NCI-H2107 (cell line): ENCODE measurements at places on chromosomes 2 and 18.

DNA sequence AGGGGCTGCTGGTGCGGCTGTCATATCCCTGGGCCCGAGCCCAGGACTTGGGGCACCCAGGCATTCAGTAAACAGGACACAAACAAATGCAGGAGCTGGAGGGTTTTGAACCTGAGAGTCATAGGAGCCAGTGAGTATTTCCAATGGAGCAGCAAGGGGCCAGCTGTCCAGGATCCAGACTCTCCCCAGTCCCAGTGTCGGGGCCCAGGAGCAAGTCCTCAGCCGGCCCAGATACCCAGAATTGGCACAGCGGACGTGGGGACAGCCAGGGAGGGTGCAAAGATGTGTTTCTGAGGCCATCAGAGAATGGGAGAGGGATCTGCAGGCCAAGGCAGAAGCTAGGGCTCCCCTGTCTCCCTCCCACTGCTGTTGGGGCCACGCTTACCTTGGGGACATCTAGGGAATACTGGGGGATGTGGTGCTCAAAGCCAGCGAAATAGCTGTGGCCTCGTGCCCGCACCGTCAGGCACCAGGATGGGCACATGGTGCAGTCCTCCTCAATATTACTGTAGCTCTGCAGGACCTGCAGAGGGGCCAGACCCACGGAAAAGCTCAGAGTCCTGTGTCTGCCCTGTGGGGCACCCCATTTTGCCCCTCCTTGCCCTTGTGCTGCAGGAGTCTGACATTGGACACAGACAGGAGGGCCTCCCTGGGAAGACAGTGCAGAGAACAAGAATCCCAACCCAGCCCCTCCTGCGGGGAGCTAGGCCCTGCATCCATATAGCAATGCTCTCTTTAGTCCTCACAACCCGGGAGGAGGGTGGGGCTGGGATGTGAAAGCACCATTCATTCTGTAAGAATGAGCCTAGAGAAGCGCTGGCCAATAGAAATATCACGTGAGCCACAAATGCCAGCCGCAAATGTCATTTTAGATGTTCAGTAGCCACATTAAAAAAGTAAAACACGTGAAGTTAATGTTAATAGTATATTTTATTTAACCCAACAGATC is 15.4 kb downstream of the CFAP65 start:
- no peak for DNase-seq

DNA sequence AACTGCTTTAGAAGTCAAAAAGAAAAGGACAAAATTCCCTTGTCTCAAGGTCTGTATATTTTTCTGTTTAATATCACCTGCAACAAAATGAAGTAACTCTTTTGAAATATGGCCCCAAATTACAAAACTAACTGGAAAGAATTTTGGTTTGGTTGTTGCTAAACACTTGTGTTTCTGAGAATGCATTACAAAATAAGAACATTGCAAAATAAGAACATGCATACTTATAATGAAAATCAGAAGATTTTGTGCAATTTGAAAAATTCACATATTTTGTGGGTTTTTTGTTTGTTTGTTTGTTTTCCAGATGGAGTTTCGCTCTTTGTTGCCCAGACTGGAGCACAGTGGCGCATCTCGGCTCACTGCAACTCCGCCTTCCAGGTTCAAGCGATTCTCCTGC is 21.8 kb downstream of the NDUFB3 start:
- no peak for DNase-seq

DNA sequence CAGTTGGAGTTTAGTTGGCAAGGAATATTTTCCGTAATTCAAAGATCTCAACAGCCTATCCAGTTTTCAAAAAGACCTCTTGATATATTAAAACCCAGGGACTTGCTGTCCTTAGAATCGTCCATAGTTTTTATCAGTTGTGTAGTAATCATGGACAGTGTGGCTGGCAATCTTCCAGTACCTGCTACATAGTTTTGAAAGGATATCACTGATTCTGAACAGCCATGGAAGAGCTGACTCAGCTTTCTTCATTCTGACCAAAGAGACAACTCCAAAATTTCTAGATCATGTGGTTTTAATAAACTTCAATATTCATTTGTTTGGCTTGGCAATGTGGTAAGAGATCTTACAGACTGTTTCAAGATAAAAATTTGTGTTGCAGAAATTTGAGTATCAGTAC is 616.7 kb downstream of the TDRD15 start:
- no peak for DNase-seq

DNA sequence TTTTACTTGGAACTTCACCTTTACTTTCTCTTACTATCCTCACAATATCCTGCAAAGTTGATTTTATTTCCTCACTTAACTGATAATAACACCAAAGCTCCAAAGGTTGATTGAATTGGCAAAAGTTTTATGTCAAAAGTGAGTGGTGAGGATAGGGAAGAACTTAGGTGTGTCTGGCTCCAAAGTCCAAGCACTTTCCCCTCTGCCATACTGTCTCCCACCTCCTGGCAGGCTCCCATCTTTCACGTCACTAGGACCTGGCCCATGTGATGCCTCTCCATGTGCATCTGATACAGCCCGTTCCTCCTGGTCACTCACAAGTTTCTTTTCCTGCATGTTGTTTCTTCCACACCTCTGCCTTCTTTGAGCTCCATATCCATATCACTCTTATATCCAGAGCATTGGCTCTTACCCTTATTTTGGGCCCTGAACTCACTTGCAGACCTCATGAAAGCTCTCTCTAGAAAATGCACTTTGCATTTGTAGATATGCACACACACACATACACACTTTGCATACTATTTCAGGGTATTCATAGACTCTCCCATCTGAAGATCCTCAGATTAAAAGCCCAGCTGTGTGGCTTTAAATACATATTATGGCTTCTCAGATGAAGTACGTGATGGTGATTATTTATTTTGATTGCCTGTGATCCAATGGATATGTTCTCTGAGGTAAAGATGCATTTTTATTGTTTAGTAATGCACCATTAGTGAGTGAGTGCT is 12.3 kb downstream of the MEP1B start:
- no peak for DNase-seq

GRCh38 chr18:49381267-49381845 is 79.1 kb downstream of the DYM start:
- DNase-seq: no peak

DNA sequence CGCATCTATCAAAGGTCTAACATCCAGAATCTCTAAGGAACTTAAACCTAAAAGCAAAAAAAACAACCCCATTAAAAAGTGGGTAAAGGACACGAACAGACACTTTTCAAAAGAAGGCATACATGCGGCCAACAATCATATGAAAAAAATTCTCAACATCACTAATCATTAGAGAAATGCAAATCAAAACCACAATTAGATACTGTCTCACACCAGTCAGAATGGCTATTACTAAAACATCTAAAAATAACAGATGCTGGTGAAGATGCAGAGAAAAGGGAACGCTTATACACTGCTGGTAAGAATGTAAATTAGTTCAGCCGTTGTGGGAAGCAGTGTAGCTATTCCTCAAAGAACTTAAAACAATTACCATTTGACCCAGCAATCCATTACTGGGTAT is 38.0 kb downstream of the PPP3R1 start:
- no peak for DNase-seq

GRCh38 chr2:135798762-135799161 is 38.2 kb downstream of the LCT start:
- DNase-seq: no peak

DNA sequence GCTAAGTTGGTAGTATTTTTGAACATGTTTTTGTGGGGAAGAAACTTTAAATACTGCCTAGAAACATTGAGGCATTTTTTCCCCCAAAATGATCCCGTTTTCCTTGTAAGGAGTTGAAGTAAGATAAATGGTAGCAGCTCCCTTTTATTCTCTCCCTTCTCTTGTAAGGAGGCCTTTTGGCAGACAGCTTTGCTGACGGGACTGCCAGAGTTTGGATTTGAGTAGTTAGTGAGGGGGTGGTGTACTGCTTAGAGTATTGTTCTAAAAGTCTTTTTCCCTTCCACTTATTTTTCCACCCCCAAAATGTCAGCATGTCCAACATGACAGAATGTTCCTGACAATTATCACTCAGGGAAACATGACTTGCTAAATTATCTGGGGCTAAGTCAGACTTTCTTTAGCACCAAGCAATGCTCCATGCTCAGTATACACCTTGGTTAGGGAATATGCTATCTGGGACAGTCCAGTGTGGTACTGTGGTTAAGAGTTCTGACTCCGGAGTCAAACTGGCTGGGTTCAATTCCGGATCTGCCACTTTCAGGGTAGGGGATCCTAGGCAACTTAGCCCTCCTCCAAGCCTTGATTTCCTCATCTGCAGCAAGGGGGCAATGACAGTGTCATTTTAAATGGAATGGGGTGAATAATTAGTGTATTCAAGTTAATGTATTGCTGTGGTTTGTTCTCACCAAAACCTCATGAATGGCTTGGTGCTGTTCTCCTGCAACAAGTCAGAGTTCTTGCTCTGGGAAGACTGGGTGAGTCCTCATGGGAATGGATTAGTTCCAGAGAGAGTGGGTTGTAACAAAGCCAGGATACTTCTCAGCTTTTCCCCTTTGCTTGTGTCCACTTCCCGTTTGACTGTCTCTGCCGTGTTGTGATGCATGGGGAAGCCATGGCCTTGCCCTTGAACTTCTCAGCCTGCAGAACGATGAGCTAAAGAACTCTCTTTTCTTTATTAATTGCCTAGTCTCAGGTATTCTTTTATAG is 116.2 kb downstream of the TANC1 start:
- no peak for DNase-seq

GRCh38 chr18:57208047-57208446 is 61.2 kb downstream of the BOD1L2 start:
- DNase-seq: peak; percentile 50

GRCh38 chr2:168666339-168666738 is 136.1 kb upstream of the NOSTRIN start:
- DNase-seq: no peak
